ENCODE measurements at places on chromosomes 7 and 10.

- DNase-seq, result no peak
These were observed 139.2 kb downstream of the SLIT1 start for GRCh38 chr10:97046456-97047082.

DNA sequence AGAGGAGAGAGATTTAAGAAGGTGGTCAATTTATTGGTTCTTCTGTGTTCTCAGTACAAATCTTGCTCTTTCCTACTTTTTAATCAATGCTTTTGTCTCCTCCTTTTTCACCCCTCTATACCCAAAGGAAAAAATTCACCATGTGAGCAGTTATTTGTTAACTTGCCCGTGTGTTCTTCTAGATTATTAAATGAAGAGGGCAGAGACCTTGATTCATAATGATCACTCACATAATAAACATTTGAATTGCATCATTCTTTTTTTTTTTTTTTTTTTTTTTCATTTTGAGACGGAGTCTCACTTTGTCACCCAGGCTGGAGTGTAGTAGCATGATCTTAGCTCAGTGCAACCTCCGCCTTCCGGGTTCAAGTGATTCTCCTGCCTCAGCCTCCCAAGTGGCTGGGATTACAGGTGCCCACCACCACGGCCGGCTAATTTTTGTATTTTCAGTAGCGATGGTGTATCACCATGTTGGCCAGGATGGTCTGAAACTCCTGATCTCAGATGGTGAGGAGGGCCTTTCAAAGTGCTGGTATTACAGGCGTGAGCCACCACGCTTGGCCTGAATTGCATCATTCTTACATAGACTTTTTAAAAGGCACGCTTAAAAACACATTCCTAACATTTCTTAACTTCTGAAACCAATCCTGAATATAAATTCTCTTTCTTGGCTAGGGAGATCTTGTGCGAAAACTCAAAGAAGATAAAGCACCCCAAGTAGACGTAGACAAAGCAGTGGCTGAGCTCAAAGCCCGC, 3.6 kb downstream of the GARS1 start:
- DNase-seq, result no peak

DNA sequence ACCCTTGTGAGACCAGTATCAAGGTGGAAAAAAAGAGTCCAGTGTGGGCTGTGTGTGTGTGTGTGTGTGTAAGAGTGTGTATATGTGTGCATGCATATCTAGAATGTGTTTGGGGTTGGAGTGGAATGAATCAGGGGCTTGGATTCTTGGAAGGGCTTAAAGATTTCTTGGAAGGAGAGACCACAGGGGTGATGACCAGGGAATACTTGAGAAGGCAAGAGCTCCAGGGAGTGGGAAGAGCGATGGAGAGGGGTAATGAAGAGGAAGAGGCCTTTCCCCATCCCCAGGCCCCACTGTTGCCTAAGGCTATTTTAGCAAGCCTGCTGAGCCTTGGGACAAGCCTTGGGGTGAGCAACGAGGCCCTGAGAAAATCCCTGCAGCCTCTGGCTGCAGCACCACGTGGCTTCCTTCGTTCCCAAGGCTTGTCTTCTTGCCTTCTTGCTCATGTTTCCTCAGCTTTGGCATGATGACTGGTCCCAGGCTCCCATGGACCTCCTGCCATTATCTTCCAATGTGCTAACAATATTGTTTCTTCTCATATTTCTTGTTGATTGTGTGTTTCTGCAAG, 663.4 kb downstream of the INHBA start:
- no peak for DNase-seq

- no peak for DNase-seq
These were observed 313.4 kb upstream of the C7orf33 start for GRCh38 chr7:148277042-148277660.

DNA sequence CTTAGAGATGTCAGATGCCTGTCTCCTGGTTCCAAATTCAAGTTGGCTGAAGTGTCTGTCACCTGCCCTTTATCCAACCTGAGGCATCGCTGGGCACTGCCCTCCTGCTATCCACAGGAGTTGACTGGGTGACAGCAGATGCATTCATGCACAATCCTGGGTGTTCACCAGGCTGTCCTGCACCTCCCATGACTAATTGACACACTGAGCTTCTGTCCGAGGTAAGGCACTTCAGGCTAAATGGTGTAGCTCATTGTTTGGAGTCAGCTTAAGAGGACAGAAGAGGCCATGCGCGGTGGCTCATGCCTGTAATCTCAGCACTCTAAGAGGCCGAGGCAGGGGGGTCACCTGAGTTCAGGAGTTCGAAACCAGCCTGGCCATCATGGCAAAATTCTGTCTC, 2.4 kb downstream of the UCMA start:
- DNase-seq, result no peak
